ENCODE measurements at places on chromosomes 4 and X.

DNA sequence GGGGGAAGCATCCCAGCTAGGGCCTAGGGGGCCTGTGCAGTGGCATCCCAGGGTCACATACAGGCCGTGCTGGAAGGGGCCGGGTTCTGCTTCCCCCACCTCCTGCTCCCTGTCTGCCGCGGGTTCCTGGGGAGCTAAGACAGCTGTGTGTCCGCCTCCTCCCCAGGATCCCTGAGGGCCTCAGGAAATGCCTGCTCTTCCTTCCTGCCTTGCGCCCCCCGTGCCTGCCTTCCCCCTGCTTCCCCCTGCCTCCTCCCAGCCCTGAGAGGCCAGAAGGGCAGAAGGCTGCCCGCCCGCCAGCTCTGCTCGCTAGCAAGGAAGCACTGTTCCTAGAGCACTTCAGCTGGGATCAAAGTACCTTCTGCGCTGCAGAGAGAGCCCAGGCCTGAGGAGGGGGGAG lies 2.9 kb upstream of the BGN start:
- DNase-seq, result no peak

DNA sequence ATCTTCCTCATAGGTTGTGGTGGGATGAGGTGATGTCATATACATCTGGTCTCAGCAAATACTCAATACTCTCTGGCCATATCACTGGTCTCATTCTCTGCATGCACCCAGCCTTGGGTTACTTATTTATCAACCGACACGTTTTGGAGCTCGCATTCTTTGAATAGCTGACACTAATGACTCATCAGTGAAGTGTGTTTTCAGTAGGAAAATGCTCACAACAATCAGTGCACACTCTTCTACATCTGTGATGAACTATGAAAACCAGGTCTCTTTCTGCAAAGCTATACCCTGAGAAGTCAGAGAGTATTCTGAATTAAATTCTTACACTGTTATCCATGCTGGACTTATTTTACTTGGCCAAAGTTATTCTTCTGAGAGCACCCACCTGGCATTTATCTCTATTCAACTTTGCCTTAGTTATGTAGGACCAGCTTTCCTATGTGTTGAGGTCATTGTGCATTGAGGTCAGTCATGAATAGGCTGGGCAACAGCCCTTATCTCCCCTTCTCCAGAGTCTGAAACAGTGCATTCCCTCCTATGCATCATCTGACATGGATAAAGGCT lies 58.7 kb upstream of the DHX15 start:
- DNase-seq, result peak; percentile 62

DNA sequence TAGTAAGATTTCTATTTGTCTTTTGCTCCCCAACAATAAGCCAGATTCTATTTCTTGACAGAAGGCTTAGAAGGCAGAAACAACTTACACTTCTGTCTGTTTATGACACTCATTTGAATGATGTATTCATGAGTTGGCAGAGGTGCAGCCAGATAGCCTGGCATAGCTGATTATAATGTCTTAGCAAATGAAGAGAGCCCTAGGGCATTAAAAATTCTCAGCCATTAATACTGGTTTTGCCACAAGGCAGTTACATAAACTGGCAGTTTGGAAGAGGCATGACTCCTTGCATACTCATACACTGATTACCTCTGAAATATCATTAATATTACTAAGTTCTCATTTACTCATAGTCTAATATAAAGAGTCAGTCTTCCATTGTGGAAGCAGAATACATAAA lies 728.5 kb upstream of the NDST4 start:
- no peak for DNase-seq

GRCh38 chr4:108155373-108155772 lies 13.4 kb downstream of the LEF1 start:
- DNase-seq, result no peak

- DNase-seq, result peak; percentile 18
Measured at GRCh38 chrX:152640034-152640818, 2.5 kb downstream of the GABRQ start.

GRCh38 chr4:111773858-111774257 lies 371.4 kb upstream of the FAM241A start:
- peak; percentile 6 for DNase-seq

All from cardiac fibroblast (primary cell).